CMK (cell line): ENCODE measurements at places on chromosomes 7 and 10.

DNA sequence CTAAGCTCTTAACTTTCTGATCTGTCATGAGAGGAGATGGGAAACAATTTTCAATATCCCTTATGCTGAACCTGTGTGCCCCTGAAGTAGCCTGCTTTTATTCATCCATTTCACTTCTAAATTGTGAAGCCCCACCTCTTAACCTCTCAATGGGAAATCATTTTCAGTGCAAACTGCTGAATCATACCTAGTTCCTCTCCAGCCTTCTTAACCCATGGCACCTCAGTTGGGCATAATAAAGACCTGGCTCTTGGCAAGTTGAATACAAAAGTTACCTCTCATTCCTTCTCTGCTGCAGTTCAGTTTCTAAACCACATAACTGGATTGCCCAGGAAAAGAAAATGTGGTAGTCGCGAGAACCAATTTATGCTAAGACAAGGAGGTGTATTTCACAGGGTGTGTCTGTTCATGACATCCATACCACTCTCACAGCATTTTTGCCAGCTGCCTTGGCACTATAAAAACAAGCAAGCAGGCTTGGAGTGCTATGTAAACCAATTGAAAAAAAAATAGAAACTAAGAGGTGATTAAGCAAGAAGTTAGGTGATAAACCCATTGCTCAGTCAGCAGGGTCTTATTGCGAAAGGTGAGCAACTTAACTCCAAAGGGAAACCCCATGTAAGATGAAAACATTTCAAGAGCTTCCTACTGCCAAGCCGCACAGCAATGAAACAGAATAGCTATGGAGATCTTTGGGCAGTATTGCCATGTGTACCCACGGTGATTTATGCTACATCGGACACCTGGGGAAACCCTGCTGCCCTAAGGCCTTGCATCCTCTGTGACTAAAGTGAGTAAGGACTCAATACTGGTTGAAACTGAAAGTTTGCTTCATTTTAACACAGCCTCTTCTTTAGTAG, 57.0 kb upstream of the DKK1 start:
- no peak for DNase-seq

- no peak for DNase-seq
Observed at GRCh38 chr7:157622000-157622399, 285.2 kb downstream of the DNAJB6 start.

- no peak for DNase-seq
Observed at GRCh38 chr7:82286798-82287140, 156.8 kb downstream of the CACNA2D1 start.

- no peak for DNase-seq
Observed at GRCh38 chr10:16792675-16793074, 24.5 kb downstream of the RSU1 start.

- no peak for DNase-seq
Observed at GRCh38 chr7:30771880-30772425, 736 bp downstream of the MINDY4 start.

DNA sequence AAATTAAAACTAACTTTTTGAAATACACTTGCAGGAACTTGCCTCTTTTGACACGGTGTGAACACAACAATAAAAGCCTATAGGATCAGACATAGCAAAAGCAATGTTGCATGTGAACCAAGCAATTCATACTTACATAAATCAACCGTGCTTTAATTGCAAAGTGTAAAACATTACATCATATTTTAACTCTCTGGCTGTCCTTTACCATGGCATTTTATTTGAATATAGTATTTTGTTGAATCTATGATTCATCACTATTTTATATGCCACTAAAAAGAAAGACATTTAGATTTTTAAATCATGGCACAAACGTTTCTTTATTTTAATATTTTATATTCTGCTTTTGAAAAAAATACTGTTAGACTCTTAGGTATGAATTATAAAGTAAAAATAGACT, 757.0 kb upstream of the KCND2 start:
- DNase-seq, result no peak

DNA sequence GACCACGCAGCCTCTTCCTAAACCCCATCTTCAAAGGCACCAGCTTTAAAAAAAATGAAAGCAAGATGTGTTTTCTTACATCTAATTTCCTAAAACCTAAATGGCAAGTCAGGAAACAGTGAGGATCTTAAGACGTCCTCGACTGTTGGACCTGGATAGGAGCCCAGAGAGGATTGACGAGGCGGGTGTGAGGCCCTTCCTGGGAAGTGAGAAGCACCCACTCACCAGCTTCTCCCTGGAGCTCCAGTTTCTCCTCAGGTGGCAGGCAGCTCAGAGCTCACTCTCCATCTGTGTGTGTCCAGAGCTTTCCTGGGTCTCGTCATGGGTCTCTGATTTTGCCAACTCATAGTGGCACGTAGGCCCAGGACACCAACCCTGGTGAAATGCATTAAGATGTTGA, 614.0 kb upstream of the AUTS2 start:
- no peak for DNase-seq

- DNase-seq, result no peak
Observed at GRCh38 chr7:17279061-17279460, 19.4 kb upstream of the AHR start.

DNA sequence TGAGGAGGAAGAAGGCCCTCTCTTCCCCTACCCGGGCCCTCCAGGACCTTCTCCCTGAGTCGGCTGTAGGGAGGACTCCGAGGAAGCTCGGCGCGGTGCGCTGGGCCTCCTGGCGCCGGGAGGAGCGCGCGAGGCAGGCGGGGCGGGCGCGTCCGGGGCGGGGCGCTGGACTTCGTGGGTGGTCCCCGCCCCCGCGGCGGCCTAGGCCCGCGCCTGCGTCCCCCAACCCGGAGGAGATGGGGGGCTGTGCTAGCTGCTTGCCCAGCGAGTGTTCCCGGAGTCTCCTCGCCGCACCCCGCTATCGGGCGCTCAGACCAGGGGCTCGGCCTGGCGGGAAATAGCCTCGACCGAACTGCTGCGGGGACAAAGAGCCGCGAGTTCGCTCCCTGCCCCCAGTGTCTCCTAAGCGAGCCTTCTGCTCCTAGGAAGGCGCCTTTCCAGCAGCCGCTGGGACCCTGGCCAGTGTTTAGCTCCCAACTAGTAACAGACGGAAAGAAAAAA, 19.2 kb upstream of the SMO start:
- peak; percentile 24 for DNase-seq

GRCh38 chr7:12578930-12579640, 8.6 kb downstream of the SCIN start:
- DNase-seq, result no peak

GRCh38 chr10:121774404-121774803, 153.4 kb downstream of the ATE1 start:
- no peak for DNase-seq

DNA sequence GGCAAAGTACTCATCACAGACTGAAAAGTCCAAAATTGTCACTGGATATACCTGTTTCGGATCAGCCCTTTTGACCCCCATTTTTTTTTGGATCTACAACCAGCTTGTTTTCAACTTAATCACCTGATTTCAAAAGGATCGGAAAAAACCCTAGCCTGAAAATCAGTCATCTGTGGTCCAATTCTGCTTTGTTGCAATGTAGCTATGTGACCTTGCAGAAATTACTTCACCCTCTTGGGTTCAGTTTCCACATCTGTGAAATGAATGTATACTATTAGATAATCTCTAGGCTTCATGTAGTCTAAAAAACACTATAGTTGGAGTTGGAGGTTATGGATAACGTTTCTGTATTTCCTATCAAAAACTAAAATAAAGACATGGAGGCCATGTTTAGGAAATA, 37.1 kb downstream of the STEAP4 start:
- no peak for DNase-seq

DNA sequence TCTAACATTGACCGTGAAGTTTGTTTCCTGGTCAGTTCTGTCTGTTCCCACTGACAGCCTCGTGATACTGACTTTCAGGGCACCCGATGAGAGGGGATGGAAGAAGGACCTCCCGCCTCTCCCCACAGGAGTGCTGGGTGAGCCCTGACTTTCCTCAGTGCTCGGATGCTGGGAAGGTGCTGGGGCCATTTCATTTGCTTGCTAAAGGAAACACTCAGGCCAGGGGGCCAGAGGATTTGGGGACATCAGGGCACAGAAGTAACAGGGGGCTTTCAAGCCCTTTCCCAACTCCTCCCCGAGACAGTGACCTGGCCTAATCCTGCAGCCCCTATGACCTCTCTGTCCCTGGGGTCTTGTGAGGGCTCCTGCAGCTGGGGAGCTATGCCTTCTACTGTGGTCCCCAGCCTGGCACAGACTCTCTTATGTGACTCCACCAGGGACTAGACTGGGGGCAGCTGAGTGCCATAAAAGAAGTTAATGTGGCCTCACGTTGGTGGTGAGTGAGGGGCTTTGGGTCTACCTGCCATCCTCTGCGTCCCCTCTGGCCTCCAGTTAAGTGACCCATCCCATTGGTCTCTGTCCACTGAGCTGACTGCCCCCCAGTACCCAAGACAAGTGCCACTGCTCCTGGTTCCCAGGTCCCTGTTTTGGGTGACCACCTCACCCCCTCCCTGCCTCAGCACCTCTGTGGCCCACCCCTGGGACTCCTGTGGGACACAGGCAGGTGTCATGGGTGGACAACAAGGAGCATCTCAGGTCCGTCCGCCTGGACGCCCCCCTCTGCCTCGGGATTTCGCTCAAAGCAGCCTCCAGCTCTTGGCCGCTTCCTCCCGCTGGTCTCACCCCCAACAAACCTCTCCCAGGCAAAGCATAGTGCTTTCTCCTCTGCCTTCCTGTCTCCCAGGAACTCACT, 33.4 kb upstream of the HSPA12A start:
- DNase-seq, result no peak

GRCh38 chr7:16579216-16579615, 52.6 kb downstream of the LRRC72 start:
- no peak for DNase-seq

DNA sequence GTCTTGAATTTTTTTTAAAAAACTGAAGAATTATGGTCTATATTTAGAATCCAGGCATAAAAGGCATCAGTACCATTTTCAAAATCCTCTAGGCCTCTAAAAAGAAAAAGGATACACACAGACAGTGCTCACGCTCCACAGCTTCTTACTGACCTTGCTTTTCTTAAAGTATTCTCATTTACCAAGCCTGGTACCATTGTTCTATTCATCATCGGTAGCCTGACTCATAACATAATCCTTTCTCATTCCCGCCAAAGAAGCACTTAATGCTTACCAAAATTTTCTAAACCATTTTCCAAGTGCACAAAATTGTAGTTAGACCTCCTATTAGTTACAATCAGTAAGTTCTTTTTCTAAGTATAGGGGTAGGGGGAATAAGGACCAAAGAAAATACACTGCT, 54.6 kb downstream of the ATE1 start:
- DNase-seq, result no peak
